Left ventricle myocardium inferior (tissue), 1 donor: ENCODE measurements at places on chromosomes 5 and 9.

GRCh38 chr5:23084815-23085214 lies 231.7 kb upstream of the CDH12 start:
- DNase-seq = no peak

DNA sequence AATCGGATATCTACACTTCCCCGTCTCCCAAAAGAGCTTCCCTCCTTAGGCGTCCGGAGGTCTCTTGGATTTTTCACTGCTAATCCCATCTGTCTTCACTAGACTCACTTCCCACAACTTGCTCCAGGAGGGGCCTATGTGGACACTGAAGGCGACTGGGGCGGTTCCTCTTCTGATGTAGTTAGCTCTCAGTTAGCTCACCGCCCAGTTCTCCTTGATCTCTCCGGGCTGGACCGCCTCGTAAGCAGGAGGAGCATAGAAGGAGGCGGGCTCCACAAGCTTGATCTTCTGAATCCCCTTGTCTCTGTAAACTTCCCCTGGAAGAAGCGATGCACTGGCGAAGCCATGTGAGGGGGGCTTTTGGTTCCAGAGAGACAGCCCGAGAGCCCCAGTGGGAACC lies 112.0 kb upstream of the SELENOP start:
- DNase-seq = no peak

DNA sequence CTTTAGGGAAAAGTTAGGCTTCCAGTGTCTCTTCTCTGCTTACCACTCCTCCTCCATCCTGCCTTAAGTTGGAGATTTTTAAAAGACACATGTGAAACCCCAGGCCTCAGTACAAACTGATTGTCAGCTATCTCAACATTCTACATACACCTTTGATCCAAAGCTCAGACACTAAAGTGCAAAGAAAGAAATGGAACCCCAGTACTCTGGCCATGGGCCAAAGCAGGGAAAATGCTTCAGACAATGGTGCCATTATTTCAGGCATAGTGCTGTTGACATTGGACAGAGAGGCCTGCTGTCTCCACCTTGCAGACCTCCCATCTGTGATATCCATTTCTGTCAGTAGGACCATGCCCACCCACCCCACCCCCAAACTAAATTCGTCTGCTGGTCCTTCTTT lies 49.1 kb downstream of the G3BP1 start:
- no peak for DNase-seq

- DNase-seq = no peak
These were observed 613.0 kb upstream of the WWC1 start for GRCh38 chr5:167678481-167678880.
